Head of caudate nucleus (tissue), 42 donors: ENCODE measurements at places on chromosomes 2 and 18.

DNA sequence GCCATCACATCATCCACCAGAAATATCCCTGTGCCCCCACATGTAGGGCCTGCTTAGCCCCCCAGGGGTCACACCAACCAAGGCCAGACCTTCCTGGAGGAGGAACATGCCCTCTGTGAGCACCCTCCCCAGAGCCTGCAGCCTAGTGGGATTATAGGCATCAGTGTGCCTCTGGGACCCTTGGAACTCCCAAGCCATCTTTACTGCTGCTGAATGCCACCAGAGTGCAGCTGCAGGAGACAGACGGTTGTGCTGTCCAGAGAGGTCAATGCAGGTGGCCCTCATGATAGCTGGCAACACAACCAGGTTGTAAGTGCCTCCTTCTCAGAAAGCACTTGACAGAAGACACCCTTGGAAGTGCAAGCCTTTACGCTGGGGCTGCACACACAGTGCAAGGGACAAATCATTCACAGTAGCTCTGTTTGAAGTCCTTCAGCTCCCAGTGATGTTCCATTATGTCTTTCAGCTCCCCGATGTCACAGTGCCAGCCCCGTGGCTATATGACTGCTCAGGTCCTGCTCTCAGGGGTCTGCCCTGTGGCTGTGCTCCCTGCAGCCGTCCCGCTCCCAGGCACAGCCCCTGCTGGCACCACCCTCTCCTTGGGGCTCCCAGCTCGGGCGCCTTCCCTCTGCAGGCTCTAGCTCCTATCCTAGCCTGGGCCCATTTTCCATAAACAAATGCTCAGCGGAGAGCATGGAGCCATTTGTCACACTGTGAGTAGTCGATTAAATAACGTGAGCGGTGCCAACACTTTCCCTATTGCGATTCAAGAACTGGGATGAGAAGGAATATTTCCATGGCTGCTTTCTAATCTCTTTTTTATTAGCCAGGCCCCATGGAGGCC is 65.1 kb downstream of the EDAR start:
- no peak for DNase-seq

DNA sequence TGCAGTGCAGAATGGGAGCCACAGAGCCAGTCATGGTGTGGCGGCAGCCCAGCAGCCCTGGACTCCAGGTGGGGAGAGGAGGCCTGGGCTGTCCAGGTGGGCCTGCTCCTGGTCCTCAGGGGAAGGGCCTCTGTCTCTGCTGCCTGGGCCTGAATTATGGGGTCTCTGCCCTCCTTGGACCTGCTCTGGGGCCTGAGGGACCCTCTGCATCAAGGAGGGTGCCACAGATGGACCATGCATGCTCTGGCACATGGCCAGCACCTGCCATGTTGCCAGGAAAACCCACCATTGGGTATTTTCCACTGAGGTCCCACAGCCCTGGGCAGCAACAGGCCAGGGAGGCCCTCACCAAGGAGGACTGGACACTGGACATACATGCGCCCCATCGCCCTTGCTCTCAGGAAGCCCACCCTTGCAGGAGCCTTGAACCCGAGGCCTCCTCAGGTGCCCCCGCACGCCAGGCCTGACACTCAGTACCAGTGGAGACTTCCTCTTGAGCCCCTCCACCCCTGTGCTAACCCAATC is 107.1 kb downstream of the NDUFA10 start:
- no peak for DNase-seq

GRCh38 chr2:233476651-233477547 is 89.7 kb downstream of the USP40 start:
- no peak for DNase-seq

DNA sequence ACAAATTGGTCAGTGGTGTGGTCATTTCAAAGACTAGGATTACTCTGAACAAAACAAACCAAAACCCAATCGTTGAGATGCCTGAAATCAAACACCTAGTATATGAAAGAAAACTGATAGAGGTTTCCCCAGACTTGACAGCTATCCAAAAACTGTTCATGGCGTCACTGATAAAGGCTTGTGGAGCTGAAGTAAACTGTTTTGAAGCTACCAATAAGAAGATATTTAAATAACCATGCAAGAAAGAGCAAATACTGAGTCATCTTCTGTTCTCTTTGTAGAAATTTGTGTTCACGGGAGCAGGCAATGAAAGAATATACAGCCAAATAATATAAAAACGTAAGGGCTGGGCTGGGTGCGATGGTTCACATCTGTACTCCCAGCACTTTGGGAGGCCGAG is 7.5 kb upstream of the COLEC11 start:
- DNase-seq, result no peak

DNA sequence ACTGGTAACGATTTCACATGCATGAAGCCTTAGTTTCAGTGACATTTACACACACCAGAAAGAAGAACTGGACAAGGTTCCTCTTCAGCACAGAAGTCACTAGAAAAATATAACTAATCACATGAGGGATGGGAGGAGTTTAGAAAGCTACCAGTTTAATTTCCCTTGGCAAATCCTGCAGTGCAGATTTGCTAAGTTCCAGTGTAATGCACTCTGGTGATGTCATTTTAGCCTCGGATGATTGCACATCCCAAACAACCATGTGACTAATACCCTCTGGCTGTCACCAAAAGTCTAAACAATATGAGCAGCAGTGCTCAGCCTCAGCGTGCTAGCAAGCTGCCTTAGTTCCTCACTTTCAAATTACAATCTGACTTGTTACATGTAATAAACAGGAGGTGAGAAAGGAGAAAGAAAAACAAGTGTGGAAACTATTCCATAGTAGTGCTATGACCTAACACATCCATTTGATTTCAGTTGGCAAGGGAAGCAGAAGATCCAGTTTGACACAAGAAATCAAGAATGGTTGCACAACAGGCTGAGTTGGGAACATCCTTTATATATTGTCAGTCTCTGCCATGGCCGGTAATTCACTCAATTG is 35.3 kb upstream of the PPP1CB start:
- DNase-seq, result peak; percentile 71

GRCh38 chr2:238745997-238746396 is 101.9 kb upstream of the TWIST2 start:
- no peak for DNase-seq

GRCh38 chr18:11696451-11696850 is 7.4 kb downstream of the GNAL start:
- DNase-seq, result no peak

DNA sequence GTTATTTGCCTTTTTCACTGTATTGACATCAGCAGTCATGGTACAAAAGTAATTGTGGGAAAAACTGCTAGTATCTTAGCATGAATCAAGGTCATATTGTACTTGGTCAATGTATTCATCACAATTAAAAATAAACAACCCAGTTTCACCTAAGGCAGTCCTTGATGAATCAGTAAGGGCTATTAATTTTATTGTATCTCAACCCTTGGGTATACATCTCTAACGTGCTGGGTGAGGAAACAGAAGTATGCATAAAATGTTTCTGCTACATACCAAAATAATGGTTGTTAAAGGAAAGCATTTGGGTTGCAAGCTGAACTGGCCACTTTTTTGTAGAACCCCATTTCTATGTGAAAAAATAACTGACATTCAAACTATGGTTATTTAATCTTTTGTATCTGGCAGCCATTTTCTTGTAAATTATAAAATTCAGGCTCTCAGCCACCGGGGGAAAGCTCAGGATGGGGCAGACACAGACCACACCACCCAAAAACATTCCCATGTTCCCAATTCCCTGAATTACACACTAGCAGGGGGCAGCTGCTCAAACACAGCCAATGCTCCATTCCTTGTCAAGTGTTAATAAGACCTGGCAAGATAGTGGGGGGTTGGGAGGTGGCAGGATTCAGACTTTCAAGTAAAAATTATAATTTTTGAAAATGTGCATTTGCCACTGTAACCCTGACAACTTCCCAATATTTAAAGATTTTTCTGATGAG is 49.3 kb downstream of the OLA1 start:
- no peak for DNase-seq

DNA sequence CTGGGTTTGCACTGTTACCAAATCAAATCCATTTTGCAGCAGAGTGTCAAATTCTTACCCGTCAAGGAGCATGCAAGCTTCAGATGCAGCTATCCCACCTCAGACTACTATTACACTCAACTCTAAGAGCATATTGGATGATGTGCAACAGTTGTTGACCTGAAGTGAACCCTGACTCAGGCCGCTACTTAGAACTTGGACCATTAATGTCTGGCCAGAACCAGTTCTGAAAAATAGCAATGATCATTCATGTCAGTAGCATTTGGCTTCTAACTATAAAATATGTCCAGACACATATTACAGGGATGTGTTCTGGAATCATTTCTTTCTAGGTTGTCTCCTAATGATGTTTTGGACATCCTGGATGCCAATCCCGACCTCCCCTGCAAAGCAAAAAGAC is 135.5 kb upstream of the PKDCC start:
- no peak for DNase-seq

GRCh38 chr2:198991431-198991830 is 466.3 kb downstream of the SATB2 start:
- no peak for DNase-seq

- no peak for DNase-seq
Observed at GRCh38 chr2:11745613-11746375, 638 bp upstream of the LPIN1 start.

GRCh38 chr2:38605298-38605830 is 2.6 kb upstream of the HNRNPLL start:
- no peak for DNase-seq

DNA sequence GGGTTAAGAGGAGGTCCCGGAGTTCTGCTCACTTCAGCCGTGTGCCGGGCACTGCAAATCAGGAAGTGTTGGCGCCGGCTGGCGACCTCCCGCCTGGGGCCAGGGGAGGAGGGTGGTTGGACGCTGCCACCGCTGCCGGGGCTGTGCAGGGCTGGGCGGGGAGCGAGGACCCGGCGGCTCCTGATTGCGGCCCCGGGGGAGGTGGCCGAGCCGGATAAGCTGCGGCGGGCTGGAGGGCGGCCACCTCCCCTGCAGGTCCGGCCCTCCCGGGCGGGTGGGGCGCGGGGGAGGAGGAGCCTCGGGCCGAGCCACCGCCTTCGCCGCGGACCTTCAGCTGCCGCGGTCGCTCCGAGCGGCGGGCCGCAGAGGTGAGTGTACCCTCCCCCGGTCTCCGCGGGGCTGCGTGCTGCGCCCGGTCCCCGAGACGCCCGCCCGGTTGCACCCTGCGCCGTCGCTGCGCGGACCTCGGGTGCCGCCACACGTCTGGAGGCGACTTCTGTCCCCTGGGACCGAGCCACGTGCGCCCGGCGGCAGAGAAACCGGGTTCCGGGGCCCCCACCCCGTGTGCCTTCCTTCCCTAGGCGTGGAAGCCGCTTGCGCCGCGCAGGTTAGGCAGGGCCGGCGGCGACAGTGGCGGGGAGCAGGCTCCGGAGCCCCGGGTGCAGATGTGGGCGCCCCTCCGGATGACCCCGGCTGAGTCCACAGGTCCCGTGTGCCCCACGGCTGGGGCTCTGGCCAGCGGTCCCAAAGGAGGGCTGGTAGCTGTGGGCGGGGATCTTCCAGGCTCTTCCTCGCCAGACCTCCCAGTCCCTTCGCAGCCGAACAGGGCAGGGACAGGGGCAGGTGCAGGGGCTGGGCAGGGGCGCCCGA is at the start of gene STEAP3:
Gene STEAP3, plus strand, starts transcription at position 314 of the 870 bp plus-strand sequence. CDS start 7,179 bp downstream, outside the sequence.
- peak; percentile 31 for DNase-seq

DNA sequence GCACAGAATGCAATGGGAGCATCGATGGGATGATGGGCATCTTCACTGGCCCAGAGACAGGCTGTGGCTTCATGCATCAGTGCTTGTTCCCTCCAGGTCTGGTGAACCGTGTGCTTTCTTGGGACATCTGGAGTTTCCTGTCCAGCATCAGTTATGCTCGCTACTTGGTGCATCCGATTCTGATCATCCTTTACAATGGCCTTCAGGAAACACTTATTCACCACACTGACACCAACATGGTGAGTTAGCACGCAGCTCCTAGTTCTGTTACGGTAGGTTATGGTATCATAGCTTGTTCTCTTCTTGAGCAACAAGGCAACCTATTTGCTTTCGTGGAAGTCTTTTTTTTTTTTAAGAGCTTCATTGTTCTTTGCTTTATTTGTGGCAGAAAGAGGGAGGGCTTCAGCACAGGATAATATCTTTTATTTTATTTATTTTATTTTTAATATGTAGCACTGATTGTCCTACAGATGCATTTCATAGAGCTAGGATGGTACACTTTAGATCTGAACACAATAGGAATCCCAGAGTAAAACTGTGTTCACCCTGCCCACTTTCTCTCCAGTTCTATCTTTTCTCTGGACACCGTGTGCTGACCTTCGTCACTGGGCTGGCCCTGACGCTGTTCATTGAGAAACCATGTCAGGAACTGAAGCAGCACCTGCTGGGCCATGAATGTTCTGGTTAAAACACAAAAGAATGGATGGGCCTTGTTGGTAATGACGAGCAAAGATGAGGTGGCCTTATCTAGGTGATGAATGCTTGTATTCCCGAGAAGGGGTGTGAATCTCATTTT is 71.2 kb upstream of the SEC11C start:
- DNase-seq, result no peak

DNA sequence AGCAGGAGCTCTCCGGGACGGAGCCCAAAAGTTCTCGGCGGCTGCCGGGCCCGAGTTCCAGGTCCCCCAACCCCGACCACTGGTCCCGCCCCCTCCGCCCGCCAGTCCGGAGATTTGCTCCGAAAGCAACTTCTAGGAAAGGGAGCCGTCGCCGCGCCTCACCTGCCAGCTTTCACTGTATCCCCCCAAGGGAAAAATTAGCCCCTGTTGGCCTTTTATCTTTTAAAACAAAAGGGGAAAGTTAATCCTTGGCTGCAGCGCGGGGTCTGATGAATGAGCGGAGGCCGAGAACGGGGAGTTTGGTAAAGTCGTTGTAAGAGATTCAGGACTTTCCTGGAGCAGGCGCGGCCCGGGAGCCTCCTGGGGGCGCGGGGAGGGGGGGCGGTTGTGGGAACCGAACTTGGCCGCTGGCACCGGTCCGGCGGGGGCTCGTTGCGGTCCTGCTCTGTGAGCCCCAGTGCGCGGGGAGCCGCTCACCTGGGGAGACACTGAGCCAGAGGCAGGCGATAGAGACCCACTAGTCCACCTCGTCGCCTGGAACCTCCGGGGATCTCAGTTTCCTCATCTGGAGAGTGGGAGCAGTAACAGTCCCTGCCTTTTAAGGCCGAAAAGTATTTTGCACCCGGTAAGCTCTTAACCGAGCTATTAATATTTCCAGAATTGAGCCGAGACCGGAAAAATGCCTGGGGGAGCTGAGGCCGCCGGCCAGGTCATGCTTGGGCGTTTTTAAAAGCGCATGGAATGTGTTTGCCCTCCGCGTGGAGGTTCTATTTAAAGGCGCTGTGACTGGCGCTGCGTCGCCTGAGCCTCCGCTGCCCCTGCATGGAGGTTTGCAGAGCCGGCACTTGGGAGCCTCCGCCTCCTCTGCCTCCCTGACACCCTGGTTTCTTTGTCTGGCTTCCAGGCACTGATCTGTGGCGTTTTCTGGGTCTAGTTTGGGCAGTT is 1.1 kb downstream of the EFHD1 start:
- no peak for DNase-seq

DNA sequence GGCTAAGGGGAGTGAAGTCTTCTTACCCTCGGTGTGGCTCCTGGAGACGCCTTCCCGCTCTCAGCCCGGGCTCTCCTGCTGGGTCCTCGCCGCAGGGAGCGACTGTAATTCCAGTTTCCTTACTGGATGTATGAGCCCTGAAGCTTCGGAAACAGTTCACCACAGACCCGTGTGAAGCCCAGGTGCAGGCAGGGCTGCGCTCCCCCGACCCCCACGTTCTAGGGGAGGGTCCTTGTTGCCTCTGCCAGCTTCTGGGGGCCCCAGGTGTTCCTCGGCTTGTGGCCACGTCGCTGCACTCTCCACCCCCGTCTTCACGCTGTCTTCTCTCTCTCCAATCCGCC is 5.1 kb upstream of the ASB1 start:
- DNase-seq, result no peak
